Upper lobe of right lung (tissue), 1 donor: ENCODE measurements at places on chromosomes 7 and 10.

- no peak for DNase-seq
Measured at GRCh38 chr7:106354822-106355221, 70.0 kb upstream of the NAMPT start.

- no peak for DNase-seq
Measured at GRCh38 chr10:128377988-128378387, 251.8 kb upstream of the MKI67 start.

- no peak for DNase-seq
Measured at GRCh38 chr7:128456255-128456725, 612 bp downstream of the HILPDA start.

GRCh38 chr10:117112220-117112619, 25.9 kb downstream of the VAX1 start:
- DNase-seq = no peak

- no peak for DNase-seq
Measured at GRCh38 chr10:114502074-114502473, 97.8 kb upstream of the AFAP1L2 start.

DNA sequence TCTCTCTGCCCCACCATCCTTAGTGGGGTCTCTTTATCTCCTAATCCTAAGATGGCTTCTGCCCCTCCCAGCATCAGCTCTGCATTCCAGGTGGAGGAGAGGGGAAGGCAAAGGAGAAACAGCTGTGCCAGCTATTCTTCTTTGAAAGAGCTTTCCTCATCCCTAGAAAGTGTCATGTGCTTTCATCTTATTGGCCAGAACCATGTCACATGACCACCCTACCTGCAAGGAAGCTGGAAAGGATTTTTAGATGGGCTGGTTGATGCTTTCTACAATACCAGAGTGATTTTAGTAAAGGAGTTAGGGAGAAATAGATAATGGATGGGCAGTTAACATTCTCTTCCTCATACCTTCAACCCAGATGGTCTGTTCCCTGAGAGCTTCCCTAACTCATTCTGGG, 141.1 kb downstream of the INSYN2A start:
- no peak for DNase-seq

- no peak for DNase-seq
Measured at GRCh38 chr10:122373108-122373507, 1.4 kb upstream of the PLEKHA1 start.

DNA sequence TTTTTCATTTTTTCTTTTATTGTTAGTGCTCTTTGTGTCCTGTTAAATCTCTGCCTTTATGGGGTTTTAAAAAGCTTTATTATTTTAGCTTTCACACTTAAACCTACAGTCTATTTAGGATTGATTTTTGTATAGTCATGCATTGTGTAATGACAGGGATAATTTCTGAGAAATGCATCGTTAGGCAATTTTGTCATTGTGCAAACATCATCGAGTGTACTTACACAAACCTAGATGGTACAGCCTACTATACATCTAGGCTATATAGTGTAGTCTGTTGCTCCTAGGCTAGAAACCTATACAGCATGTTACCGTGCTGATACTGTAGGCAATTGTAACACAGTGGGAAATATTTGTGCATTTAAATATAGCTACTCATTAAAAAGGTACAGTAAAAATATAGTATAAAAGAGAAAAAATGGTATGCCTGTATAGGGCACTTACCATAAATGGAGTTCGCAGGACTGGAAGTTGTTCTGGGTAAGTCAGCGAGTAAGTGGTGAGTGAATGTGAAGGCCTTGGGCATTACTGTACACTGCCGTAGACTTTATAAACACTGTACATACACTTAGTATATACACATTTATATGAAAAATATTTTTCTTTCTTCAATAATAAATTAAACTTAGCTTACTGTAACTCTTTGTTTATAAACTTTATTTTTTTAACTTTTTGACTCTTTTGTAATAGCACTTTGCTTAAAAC, 16.0 kb downstream of the UBE2D1 start:
- DNase-seq = no peak

- DNase-seq = no peak
Measured at GRCh38 chr10:23391821-23392220, 47.1 kb upstream of the OTUD1 start.

DNA sequence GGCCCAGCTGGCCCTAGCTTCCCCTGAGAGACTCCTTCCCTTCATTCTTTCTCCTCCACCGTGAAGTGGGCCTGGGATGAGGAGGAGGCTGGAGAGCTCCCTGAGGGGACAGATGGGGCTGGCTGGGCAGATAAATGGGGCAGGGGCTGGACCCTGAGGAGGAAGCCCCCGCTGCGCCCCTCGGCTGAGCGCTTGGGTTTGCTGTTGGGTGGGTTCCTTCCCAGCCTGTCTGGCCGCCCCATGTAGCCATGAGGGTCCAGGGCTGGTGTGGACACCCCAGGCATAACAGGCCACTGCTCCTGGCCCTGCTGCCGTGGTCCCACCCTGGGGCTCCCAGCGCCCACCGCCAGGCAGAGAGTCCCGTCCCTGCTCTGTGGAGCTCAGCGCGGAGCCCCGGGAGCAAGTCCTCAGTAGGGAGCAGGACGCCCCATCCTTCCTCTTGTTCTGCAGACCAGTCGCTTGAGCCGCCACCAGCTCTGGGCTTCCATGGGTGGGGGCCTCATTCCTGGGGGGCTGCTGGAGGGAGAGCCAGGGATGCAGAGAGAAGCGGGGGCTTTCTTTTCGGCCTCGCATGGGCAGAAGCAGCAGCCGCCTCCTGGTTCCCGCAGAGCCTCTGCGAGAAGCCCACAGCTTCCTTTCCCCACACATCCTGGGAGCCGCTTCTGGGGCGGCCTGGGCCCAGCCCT, 266.4 kb upstream of the TCERG1L start:
- DNase-seq = peak; percentile 44

DNA sequence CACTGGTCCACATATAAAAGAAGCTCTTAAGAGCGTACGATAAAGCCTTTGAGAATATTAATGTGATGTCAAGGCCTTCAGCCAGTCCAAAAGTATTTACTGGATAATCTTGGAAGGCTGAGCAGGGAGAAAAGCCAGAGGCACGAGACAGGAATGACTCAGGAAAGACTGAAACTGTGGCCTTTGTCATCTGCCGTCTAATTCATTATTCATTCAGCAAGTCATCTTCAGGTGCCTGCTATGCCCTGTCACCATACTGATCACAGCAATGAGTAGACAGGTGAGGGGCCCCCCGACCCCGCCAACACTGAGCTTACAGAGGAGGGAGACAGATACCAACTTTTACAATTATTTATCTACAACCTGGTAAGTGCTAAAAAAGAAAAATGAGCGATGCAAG, 78.9 kb downstream of the VOPP1 start:
- DNase-seq = no peak

GRCh38 chr7:156151078-156151477, 338.8 kb upstream of the SHH start:
- peak; percentile 27 for DNase-seq

GRCh38 chr7:113289140-113289740, 170.9 kb upstream of the SMIM30 start:
- no peak for DNase-seq

- DNase-seq = no peak
Measured at GRCh38 chr7:2796358-2797352, 47.5 kb downstream of the GNA12 start.

- no peak for DNase-seq
Measured at GRCh38 chr7:18345641-18346234, 149.8 kb upstream of the HDAC9 start.

DNA sequence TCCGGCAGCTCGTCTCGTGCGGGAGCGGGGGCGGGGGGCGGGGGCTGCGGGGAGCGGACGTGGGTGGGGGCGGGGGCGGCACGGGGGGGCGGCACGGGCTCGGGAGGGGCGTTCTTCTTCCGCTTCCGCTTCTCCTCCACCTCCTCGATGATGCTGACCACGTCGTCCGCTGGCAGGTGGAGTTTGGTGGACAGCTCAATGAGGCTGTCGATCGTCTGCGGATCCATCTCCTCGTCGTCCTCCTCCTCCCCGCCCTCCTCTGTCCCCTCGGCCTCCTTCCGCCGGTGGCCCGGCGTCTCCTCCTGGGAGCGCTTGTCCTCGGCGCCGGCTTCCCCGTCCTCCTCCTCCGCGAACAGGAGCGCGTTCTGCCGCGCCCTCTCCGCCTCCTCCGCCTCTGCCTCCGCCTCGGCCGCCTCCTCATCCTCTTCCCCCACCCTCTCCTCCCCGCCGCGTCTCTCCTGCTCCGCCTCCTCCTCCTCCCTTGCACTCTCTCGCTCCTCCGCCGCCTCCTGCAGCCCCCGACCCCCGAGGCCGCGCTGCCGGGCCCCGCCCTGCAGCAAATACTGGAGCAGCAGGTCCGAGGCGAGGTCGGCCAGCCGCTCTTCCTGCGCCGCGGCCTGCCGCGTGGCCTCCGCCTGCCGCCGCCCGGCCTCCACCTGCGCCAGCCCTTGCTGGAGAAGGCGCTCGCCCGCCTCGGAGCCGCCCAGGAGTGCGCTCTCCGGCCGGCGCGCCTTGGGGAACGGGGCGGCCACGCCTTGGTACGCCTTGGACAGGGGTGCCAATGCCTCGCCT, 1.9 kb downstream of the VGF start:
- DNase-seq = no peak

GRCh38 chr10:33249659-33250345, 84.7 kb downstream of the NRP1 start:
- DNase-seq = no peak

- no peak for DNase-seq
Measured at GRCh38 chr10:86846088-86846487, 89.7 kb downstream of the BMPR1A start.

- no peak for DNase-seq
Measured at GRCh38 chr7:90723866-90724265, 127.7 kb downstream of the CDK14 start.

GRCh38 chr7:151005566-151005965, 14.7 kb downstream of the NOS3 start:
- DNase-seq = no peak

DNA sequence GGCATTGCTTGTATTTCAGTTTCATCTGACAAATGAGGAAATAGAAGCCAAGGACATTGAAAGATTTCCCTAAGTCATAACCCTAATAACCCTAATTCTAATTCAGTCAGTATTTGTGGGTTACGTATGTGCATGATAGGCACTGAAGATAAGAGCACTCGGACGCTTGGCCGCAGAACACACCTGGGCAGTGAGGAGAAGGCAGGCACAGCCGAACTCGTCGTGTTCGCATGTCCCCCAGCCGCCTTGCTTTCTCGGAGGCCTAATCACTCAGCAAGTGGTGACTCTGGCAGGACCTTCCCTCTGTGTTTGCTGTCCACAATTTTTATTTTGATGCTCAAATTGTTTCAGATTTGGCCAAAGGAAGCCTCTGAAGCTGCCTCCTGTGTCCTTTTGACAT, 23.7 kb downstream of the HKDC1 start:
- no peak for DNase-seq
